ENCODE measurements at places on chromosomes 1 and 21. TPM values are rescaled to one million over a fixed set of nuclear protein-coding genes. Genes with fewer than 3 reads are reported as not detected.

DNA sequence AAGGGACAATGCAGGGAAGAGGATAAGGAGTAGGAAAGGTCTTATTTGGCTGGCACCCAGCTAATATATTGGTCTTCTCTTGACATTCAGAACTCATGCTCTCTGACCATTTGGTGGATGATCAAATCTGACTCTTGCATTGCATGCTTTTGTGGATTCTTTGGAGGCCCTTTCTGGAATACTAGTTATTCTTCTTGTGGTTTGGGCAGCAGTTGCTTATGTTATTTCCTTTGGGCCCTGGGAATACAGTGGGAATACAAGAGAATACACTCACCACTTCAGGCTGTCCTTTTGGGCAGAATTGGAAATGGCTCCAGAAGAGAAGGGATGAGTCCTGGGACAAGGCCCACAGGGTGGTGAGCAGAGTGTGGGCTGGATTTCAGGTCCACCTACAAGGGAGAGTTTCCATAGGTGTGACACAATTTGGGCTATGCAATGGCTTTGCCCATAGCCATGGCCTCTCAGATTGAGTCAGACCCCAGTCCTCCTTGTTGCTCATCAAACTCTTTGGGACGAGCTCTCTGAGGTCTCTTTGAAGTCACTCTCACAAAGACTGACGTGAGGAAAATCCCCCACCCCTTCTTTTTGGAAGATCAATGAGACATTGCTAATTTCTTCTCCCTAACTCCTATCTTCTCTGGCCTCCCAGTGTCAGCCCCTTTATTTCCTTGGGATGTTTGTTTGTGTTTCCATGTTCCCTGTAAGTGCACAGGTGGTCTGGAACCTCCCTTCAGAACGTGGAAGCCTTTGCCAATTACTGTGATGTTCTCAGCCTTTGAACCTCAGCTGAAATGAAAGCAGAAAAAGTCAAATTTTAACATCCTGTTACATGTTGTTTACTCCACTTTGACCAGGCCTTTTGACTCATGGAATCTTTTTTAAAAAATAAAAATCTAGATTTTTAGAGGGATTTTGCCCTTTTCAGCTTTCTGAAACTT lies 19.4 kb downstream of the HSD11B1 start:
- DNase-seq: no peak

DNA sequence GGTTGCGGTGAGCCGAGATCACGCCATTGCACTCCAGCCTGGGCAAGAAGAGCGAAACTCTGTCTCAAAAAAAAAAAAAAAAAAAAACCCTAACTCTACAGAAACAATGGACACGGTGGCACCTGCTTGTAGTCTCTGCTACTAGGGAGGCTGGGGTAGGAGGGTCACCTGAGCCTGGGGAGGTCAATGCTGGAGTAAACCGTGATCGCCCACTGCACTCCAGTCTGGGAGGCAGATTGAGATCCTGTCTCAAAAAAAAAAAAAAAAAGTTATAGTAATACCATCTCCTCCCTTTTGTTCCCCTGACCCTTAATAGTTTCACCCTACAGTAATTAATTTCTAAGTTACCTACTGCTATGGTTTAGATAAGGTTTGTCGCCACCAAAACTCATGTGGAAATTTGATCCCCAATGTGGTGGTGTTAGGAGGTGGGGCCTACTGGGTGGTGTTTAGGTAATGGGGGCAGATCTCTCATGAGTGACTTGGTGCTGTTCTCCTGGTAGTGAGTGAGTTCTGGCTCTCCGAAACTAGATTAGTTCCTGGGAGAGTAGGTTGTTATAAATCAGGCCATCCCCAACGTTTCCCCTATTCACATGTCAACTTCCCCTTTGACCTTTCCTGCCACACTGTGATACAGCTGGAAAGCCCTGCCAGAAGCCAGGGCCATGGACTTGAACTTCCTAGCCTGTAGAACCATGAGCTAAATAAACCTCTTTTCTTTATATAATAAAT lies 9.8 kb downstream of the FBXO42 start:
- no peak for DNase-seq

DNA sequence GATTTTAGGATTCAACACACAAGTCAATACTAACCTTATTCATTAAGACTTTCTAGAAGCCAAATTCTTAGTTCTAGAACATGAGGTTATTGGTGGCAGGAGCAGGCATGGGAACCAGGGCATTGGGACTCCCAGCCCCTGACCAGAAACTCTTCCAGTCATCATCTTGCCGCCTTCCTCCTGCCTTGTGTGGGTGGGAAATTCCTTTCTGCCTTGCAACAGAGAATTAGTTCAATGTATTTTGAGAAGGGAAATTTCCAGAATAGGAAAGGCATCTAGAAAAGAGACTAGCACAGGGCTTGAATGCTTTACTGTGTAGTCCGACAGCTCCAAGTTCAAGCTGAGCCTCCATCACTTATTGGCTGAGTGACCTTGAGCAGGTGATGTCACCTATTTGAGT lies 8.7 kb downstream of the GRHL3 start:
- DNase-seq: no peak

DNA sequence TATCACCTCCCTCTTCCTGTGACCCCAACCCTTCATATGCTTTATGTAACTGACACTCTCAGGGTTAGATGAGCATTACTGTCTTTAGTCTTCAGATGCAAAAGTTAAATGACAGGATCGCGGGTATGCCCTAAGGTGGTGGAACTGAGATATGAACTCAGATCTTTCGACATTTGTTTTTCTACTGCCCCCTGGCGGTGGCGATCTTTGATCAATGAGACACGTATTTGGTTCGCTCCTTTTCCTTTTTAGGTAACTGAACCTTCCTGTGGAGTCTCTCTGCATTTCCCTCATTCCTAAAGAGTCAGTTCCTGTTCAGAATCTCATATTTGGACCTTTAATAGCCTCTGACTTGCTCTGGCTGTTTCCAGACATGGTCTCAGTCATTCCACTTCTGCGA lies 47.8 kb upstream of the ZP4 start:
- DNase-seq: no peak

DNA sequence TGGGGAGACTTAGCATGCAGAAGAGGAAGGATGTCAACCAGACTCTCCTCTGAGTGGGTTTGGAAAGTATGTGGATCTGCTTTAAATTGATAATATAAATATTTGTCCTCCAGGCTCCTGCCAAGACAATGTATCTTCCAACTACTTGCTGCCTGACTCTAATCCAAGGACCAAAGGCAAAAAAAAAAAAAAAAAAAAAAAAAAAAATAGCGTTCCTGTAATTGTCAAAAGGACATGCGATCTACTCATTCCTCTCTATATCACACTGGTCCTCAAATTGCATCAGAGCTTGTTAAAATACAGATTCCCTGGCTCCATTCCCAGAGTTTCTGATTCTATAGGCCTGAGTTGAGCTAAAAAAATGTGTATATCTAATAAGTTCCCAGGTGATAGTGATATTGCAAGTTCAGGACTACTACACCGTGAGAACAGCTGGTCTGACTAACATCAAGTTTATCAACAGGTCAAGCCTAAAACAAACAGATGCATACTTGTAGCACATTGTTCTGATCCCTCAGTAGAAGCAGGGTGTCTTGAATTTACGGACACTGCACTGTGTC lies 141.3 kb downstream of the TNR start:
- no peak for DNase-seq

DNA sequence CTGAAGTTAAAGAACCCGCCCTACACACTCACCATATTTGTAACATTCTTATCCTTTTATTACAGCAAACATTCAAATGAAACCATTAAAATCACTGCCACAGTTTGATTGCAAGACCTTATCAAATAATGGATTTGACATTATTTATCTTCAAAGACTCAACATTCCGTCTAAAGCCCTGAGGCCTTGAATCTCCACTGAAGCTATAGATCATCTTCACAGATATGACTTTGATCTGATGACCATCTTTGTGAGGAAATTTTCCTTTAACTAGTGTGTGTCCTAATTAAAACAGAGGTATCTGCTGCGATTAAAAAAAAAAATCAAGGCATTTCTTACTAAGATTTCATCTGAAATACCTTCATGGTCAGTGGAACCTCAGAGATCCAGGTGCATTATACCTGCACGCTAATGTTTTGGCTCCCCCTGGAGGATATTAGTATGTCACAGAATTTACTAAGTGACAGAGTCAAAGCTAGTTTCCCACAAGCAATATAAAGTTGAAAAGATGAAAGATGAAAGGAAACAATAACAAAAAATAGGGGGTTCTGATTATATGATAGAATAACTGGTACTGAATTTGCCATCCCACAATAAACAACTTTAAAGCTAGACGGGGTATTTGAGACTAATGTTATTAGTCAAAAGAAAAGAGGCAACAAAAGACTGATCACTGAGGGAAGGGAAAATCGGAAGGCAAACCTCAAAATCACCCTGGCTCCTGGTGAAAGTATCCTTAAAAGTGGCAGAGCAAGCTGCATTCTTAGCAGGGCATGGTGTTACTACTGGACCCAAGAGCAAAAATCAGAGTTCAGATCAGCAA lies 923.4 kb downstream of the NCAM2 start:
- DNase-seq: no peak

GRCh38 chr1:218964471-218965185 lies 209.1 kb upstream of the LYPLAL1 start:
- no peak for DNase-seq

DNA sequence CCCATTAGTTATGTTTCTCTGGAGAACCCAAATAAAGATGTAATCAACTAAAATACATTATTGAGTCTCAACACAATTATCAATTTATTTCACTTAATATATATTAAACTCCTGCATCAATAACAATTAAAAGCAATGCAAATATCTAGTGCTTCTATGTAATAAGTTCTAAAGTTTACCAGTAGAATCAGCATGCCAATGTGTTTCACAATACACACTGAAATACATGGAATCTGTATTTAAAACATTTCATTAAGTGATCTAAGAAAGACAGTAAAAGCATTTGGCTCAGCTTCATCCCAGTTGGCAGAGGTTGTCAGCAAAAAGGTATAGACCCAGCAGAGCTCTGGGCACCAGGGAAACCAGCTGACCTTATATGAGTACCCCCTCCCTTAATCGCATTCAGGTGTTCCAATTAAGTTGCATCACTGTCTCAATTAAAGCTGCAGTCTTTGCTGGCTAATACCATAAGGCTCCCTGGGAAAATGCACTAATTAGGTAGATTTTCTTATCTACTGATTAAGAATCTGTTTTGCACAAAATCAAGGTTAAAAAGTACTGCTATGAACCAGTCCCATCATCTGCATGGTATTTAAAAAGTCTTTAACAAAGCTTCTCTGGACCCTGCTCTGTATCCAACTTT lies 63.1 kb downstream of the NIBAN1 start:
- DNase-seq: no peak

FCER1G gene
- total RNA-seq: 64.8 TPM

LRRC38 gene
- 2.5 TPM for total RNA-seq

CDC7 gene
- total RNA-seq: 3.4 TPM

SLC25A44 gene
- 14.0 TPM for total RNA-seq

LYPD8 gene
- not detected for total RNA-seq

MYOM3 gene
- 0.25 TPM for total RNA-seq

NPR1 gene
- total RNA-seq: 45.9 TPM
